ENCODE measurements at places on chromosomes 1 and 21.

DNA sequence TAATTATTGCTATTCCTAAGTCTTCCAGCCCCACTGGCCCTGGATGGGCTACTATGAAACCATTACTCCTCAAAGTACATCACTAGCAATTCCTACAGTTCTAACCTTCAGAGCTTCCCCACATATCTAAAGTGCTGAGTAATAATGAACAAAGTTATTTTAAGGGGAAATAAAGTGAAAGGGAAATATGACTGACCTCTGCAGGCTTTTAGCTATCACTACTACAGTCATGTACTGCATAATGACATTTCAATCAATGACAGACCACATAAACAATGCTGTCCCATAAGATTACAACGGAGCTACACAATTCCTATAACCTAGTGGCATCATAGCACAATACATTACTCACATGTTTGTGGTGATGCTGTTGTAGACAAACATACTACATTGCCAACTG is 32.5 kb upstream of the ASPM start:
- DNase-seq = no peak

- no peak for DNase-seq
These were observed 411.8 kb downstream of the SETD4 start for GRCh38 chr21:35648512-35648911.

GRCh38 chr1:189033169-189033568 is 1444.5 kb downstream of the BRINP3 start:
- no peak for DNase-seq

DNA sequence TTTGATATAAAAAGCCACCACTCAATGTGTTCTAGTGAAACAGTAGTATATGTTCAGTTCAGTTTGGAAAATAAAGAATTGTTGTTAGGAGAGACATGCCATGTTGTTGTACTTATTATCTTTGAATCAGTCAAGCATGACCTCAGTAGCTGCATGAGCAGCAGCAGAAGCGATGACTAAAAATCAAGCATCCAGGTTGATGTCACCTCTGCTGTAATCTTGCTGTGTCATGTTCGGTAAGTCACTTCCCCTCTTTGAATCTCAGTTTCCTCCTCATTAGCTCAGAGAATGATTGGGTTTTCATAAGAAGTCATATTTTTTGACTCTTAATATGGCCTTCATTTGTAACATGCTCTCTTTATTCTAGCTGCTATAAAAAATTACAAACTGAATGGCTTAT is 428.4 kb upstream of the B3GALT2 start:
- DNase-seq = no peak

DNA sequence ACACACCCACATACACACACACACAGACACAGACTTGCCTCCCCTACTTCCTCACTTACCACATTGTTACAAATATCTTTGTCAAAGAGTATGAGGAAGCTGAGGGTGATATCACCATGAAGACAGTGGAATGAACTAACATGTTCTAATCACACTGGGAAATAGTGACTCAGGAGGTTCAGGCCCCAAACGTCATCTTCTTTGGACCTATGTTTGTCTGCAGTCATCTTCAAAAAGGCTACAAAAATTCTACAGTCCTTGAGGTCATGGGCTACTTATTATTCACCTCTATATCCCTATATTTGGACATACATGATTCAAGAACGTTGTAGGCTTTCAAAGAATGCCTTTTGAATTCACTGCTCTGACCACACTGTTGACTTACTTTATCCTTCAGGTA is 2.1 kb upstream of the LCE2C start:
- DNase-seq = no peak

DNA sequence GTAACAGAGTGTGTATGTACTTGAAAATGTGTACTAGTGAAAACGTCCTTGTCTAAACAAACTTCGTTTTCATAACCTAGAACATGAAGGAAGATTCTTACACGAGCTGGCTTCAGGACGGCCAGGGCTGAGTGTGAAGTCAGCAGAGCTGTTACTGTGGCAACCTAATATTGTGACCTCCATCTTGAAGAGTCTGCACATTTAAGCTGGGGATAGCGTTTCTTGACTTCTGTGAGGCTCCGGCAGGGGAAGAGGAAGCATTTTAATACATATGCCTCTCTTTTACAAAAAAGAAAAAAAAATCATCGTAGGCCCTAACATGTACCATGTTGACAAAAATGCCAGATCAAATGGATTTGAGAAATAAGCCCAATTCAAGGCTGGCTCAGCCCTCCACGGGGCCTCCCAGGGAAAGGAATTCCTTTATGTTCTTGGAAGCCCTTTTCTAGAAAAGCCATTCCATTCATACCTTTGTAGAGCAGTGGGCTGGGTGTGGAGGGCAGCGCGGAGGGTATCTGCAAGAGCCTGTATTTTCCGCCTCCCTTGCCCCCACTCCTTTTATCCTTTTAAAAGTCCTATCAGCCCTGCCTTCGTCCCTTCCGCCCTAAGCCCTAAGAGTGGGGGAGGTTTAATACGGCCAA is 51.1 kb downstream of the SIM2 start:
- DNase-seq = no peak

- no peak for DNase-seq
These were observed 43.1 kb downstream of the PBX1 start for GRCh38 chr1:164602101-164602422.

DNA sequence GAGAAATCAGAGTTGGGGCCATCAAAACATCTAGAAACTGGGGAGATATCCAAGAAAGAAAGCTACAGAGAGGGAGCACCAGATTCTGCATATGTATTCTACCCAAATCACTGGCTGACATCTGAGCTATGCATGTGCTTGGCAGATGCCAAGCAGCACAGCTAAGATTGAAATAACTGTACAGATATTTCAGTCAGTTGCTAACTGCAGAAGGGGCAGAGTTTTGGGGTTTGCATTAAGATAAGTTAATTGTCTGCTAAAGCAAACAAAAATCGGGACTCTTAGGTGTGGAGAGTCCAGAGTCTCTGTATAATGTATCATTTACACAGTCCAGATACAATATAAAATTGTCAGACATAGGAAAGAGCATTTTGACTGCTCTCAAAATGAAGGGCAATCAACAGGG is 437.1 kb downstream of the PTBP2 start:
- no peak for DNase-seq

DNA sequence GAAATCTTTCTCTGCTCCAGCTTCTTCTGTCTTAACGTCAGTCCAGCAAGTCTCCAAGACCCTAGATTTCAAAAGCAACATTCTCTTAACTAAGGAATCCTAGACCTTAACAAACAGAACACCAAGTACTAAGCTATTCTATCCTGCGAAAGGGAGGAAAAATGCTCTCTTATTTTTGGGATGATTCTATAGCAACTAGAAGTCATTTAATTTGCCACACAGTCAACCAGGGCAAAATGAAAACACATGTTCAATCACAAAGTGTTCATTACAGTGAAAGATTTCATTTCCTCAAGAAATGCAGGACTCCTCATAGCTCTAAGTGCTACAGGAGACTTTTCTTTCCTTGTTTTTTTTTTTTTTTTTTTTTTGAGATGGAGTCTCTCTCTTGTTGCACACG is 36.2 kb upstream of the DOCK7 start:
- no peak for DNase-seq

DNA sequence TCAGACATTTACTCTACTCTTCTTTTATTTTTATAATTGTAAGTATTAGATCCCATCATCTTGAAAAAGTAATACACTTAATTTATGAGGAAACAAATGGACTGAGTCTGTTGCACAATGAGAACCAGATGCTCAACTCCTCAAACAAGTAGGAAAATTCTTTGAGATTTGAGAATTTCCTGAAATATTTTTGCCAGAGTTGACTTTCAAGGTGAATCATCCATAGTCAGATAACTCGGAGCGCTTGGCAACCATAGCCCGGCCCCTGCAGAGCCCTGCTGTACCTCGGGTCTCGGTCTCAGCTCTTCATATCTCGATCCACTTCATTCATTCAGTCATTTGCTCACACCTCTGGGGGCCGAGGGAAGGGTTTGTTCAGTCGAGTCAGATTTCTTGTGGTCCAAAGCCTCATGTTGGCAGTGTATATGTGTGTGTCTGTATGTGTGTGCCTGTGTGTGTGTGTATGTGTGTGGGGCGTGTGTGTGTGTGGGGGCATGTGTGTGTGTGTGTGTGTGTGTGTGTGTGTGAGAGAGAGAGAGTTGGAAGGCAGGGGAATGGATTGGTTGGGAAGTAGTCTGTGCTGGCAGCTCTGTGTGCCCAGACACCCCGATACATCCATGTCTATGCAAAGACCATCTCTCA is 18.1 kb upstream of the PCP4 start:
- no peak for DNase-seq

- DNase-seq = no peak
These were observed 28.3 kb downstream of the LAMC1 start for GRCh38 chr1:183051546-183051945.

- no peak for DNase-seq
These were observed 158.8 kb downstream of the CLIC6 start for GRCh38 chr21:34827445-34828235.

GRCh38 chr1:174408146-174408545 is 39.6 kb upstream of the GPR52 start:
- no peak for DNase-seq

- no peak for DNase-seq
These were observed 14.7 kb downstream of the CCDC30 start for GRCh38 chr1:42477775-42478174.

- no peak for DNase-seq
These were observed 129.8 kb upstream of the SAMSN1 start for GRCh38 chr21:14675774-14676530.

DNA sequence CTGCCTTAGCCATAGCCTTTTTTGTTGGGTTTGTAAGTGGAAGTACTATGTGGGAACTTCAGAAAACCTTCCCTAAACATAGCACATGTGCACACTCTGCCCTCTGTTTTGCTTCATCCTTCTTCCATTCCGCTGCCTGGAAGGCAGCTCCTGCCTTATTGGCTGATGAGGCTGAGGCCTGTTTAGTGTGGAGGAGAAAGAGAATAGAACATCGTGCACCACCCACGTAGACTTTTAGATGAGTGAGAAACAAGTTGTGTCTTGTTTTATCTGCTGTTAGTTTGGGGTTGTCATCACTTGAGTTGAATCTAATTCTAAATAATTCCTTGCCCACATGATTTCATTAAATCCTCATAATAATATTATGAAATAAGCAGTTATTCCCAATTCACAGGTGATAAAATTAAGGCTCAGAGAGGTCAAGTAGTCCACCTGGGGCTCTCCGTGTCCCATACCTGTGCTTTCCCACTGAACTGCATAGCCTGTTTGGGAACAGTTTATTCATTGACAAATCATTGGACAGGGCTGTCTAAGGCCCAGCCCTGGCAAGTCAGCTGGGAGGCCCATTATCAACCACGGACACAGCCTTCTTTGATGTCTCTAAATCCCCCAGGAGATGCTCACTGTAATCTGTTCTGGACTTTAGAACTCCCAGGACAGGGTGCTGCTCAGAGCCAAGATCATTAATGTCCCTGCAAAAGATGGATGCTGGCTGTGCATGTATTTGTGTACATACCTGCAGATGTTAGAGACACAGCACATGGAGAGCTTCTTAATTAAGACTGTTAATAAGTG is 93.0 kb downstream of the ABCA4 start:
- no peak for DNase-seq

GRCh38 chr21:32803651-32804050 is 32.1 kb upstream of the PAXBP1 start:
- DNase-seq = no peak

DNA sequence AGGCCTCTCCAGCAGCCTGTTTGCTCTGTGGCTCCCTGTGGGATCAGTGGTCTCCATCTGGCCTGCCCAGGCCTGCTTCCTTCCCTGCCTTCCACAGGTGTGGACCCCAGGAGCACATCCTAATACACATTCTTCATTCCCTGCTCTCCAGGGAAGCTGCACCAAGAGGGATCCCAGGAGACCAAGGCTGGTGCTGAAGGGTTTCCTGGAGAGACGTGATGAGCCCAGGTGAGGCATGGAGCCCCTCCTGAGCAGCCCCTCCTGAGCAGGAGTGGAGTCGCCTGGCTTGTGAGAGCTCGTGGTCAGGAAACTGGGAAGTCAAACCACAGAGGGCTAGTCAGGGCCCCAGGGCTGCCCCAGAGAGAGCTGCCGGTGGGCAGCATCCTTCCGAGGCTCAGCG is 561.4 kb downstream of the MATN1 start:
- DNase-seq = no peak

DNA sequence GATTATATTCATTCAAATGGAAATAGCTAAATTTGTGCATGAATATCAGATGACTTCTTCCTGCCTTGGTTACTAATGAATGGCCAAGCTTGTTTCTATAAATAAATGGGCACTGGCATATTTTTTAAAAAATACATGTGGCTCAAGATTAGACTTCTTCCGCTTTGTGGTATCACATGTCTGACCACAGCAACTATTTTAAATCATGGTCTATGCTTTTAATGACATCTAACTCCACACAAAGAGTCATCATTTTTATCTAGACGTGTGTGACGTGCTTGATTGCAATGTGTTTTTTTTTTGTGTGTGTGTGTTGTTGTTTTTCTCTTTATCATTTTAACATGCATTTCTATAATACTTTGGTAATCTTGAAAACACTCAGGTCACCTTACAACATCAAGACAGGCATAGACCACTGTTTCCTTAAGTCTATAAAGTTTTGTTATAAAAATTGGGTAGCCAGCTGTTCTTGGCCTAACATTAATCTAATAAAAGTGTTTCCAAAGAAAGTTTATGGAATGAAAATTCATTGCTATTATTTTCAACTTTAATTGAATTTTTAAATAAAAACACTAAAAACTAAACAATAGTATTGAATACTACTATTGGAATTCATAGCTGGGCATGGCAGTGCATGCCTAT is 29.5 kb downstream of the RGS1 start:
- DNase-seq = no peak

DNA sequence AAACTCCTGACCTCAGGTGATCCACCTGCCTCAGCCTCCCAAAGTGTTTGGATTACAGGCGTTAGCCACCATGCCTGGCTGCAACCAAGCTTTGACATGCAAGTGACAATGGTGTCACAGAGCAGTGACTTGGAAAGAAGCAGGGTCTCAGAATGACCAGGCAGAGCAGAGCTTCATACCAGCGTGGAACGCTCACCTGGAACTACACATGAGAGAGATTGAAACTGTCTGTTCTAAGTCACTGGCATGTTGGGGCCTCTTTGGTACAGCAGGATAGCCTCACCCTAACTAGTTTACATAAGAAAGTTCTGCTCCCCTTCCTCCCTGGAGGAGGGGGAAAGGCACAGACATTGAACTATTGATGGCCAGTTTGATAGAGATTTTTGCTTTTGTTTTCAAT is 47.5 kb upstream of the ITPKB start:
- no peak for DNase-seq

DNA sequence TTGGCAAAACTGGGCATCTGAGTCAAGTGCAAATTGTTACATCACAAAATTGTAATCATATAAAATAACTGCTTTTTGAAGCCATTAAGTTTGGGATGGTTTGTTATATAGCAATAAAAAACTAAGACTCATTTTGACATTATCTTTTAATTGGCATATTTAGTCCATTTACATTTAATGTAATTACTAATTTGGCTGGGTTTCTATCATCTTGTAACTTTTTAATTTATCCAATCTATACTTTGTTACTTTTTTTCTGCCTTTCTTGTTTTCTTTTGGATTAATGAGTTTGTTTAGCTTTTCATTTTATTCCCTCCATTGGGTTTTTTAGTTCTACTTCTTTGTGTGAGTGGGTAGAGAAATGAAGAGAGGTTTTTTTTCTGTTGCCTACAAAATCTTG is 76.3 kb downstream of the DRAM2 start:
- DNase-seq = no peak
